Tibial artery (tissue), 4 donors: ENCODE measurements at places on chromosomes 12 and 14.
A peak's percentile ranks its signal among the peaks of the same experiment; 100 is the strongest.

GRCh38 chr12:121805171-121806008 is 1.6 kb downstream of the SETD1B start:
- no peaks in the 10 kb centered on the region for H3K27me3 ChIP-seq
- peak overlapping the region; percentile 100 for H3K27ac ChIP-seq
- H3K4me1 ChIP-seq: no peaks in the 10 kb centered on the region
- H3K4me3 ChIP-seq: peak overlapping the region; percentile 90
- H3K36me3 ChIP-seq: peaks cover 11% of the 10 kb centered on the region

- no peak overlapping the region for H3K4me3 ChIP-seq
- no peaks in the 10 kb centered on the region for H3K36me3 ChIP-seq
- peaks cover 51% of the 10 kb centered on the region for H3K4me1 ChIP-seq
- peak overlapping the region; percentile 96 for H3K27ac ChIP-seq
- no peaks in the 10 kb centered on the region for H3K27me3 ChIP-seq
Measured at GRCh38 chr14:75049731-75050201, 1.5 kb downstream of the MLH3 start.

DNA sequence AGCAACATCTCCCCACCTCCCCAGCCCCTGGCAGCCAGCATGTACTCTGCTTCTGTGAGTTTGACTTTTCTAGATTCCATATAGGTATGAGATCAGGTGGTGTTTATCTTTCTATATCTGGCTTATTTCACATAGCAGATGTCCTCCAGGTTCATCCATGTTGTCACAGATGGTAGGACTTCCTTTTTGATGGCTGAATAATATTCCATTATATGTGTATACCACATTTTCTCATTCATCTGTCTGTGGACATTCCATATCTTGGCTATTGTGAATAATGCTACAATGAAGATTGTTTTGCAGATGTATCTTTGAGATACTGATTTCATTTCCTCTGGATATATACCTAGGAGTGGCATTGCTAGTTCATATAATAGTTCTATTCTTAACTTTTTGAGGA is 18.4 kb downstream of the ALKBH2 start:
- H3K27me3 ChIP-seq: no peaks in the 10 kb centered on the region
- no peak for DNase-seq
- H3K4me3 ChIP-seq: no peak overlapping the region
- H3K36me3 ChIP-seq: peaks cover 53% of the 10 kb centered on the region
- H3K27ac ChIP-seq: no peak overlapping the region
- H3K4me1 ChIP-seq: no peaks in the 10 kb centered on the region

- no peak overlapping the region for H3K27ac ChIP-seq
- H3K4me3 ChIP-seq: no peak overlapping the region
- no peaks in the 10 kb centered on the region for H3K36me3 ChIP-seq
- no peaks in the 10 kb centered on the region for H3K4me1 ChIP-seq
Measured at GRCh38 chr12:128969480-128970055, 116.3 kb downstream of the GLT1D1 start.

DNA sequence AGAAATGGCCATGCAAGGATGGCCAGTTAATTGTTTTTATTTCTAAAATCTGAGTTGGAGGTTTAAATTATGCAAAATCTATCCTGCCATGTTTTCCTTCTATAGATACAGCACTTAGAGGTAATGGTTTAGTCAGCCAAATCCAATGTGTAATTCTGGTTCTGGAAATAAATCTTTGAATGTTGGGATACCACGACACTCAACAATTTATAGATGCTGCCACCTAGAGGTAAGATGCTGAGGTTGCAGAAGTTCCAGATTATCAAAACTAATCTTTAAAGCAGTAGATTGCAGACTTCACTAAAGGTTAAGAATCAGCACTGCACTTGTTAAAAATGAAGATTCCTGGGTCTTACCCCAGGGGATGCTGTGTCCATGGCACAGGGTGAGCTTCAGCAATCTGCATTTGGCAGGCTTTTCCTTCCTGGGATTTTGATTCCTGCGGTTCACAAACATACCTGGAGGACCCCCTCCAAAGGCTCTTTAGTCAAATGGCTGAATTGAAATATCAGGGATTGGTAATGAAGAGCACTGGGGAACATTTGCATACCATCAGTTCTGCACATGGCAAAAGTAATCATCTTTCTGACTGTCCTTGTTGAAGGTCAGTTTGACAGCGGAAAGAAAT is 53.4 kb upstream of the ANO4 start:
- H3K27me3 ChIP-seq: no peaks in the 10 kb centered on the region
- H3K36me3 ChIP-seq: no peaks in the 10 kb centered on the region
- H3K4me3 ChIP-seq: no peak overlapping the region

GRCh38 chr12:34402899-34403705 is 380.8 kb downstream of the ALG10 start:
- no peak overlapping the region for H3K27ac ChIP-seq
- H3K27me3 ChIP-seq: no peaks in the 10 kb centered on the region
- H3K4me3 ChIP-seq: no peak overlapping the region
- H3K36me3 ChIP-seq: no peaks in the 10 kb centered on the region

DNA sequence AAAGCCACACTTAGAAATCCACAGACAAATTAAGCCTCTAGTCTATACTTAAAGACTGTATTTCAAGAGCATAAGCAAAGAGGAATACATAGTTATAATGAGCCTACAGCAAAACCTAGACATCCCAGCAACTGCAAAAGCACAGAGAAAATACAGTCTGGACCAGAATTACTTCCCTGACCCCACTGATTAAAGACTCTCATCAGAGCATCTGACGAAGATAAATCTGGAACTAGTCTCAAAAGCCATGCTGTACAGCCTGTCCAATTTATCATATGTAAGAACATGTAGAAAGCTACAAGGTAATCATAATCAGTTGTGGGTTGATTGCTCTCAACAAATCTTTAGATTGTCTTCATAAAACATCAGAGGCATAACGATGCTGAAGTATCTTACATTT is 285.1 kb upstream of the CAND1 start:
- no peaks in the 10 kb centered on the region for H3K4me1 ChIP-seq
- H3K27me3 ChIP-seq: no peaks in the 10 kb centered on the region
- no peaks in the 10 kb centered on the region for H3K36me3 ChIP-seq
- DNase-seq: no peak

DNA sequence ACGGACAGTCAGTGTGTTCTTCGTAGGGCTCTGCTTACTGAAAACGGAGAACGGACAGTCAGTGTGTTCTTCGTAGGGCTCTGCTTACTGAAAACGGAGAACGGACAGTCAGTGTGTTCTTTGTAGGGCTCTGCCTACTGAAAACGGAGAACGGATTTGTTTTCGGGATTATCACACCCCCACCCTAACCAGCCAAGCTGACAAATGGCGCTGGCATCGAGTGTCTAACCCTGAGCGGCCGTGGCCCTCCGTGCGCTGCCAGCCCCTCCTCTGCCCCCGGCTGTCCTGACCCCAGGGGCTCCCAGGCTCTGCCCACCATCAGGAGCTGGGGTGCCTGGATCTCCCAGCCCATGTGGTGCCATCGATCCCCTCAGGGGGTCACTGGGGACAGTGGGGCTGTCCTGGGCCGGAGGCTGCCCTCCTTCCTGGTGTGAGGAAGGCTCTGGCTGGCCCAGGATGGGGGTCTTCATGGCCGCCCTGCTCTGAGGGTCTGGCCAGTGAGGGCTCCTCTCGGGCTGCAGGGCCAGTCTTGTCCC is 57.3 kb downstream of the FBRSL1 start:
- DNase-seq: no peak
- no peak overlapping the region for H3K4me3 ChIP-seq
- H3K27me3 ChIP-seq: no peaks in the 10 kb centered on the region
- H3K27ac ChIP-seq: no peak overlapping the region
- H3K4me1 ChIP-seq: no peaks in the 10 kb centered on the region
- peaks cover 59% of the 10 kb centered on the region for H3K36me3 ChIP-seq
